Activated B cell treated with CpG ODN at 0.5 μM for 24 hours (primary cell): ENCODE measurements at places on chromosomes 16 and 17.

- H3K27me3 ChIP-seq, result peaks cover 3% of the 10 kb centered on the region
- DNase-seq, result no peak
- H3K27ac ChIP-seq, result no peak overlapping the region
Measured at GRCh38 chr17:59558039-59558438, 7.4 kb upstream of the DHX40 start.

- no peak for DNase-seq
- H3K4me1 ChIP-seq, result peaks cover 28% of the 10 kb centered on the region
- no peaks in the 10 kb centered on the region for H3K27me3 ChIP-seq
- H3K4me3 ChIP-seq, result no peak overlapping the region
- no peak overlapping the region for H3K27ac ChIP-seq
Measured at GRCh38 chr16:4410335-4411075, 5.9 kb downstream of the CORO7 start.

- H3K4me3 ChIP-seq, result no peak overlapping the region
- peaks cover 9% of the 10 kb centered on the region for H3K27me3 ChIP-seq
- H3K36me3 ChIP-seq, result no peaks in the 10 kb centered on the region
- H3K27ac ChIP-seq, result no peak overlapping the region
- no peaks in the 10 kb centered on the region for H3K4me1 ChIP-seq
Measured at GRCh38 chr16:48507886-48508285, 102.1 kb downstream of the N4BP1 start.

GRCh38 chr16:11793840-11794239 lies 3.2 kb downstream of the ZC3H7A start:
- H3K4me1 ChIP-seq, result peaks cover 68% of the 10 kb centered on the region
- no peaks in the 10 kb centered on the region for H3K27me3 ChIP-seq
- DNase-seq, result no peak

- peaks cover 10% of the 10 kb centered on the region for H3K27me3 ChIP-seq
- DNase-seq, result no peak
- H3K27ac ChIP-seq, result no peak overlapping the region
- H3K4me1 ChIP-seq, result no peaks in the 10 kb centered on the region
- H3K36me3 ChIP-seq, result no peaks in the 10 kb centered on the region
Measured at GRCh38 chr17:79715943-79716797, 14.6 kb upstream of the ENPP7 start.

GRCh38 chr16:24771779-24772157 lies 42.3 kb downstream of the TNRC6A start:
- no peak overlapping the region for H3K27ac ChIP-seq
- DNase-seq, result no peak
- no peak overlapping the region for H3K4me3 ChIP-seq
- H3K36me3 ChIP-seq, result peaks cover 58% of the 10 kb centered on the region
- peaks cover 16% of the 10 kb centered on the region for H3K4me1 ChIP-seq
- no peaks in the 10 kb centered on the region for H3K27me3 ChIP-seq

GRCh38 chr16:11800382-11800718 lies 3.3 kb upstream of the ZC3H7A start:
- peak overlapping the region; percentile 95 for H3K4me3 ChIP-seq
- DNase-seq, result no peak
- no peak overlapping the region for H3K27ac ChIP-seq
- no peaks in the 10 kb centered on the region for H3K27me3 ChIP-seq

GRCh38 chr17:58006560-58006923 lies 504 bp downstream of the SRSF1 start:
- peak overlapping the region; percentile 99 for H3K27ac ChIP-seq
- H3K36me3 ChIP-seq, result peaks cover 62% of the 10 kb centered on the region
- DNase-seq, result no peak

- H3K4me3 ChIP-seq, result no peak overlapping the region
- peaks cover 74% of the 10 kb centered on the region for H3K36me3 ChIP-seq
- no peaks in the 10 kb centered on the region for H3K27me3 ChIP-seq
- H3K4me1 ChIP-seq, result peaks cover 2% of the 10 kb centered on the region
- H3K27ac ChIP-seq, result no peak overlapping the region
Measured at GRCh38 chr16:47538472-47538871, 77.3 kb downstream of the PHKB start.

DNA sequence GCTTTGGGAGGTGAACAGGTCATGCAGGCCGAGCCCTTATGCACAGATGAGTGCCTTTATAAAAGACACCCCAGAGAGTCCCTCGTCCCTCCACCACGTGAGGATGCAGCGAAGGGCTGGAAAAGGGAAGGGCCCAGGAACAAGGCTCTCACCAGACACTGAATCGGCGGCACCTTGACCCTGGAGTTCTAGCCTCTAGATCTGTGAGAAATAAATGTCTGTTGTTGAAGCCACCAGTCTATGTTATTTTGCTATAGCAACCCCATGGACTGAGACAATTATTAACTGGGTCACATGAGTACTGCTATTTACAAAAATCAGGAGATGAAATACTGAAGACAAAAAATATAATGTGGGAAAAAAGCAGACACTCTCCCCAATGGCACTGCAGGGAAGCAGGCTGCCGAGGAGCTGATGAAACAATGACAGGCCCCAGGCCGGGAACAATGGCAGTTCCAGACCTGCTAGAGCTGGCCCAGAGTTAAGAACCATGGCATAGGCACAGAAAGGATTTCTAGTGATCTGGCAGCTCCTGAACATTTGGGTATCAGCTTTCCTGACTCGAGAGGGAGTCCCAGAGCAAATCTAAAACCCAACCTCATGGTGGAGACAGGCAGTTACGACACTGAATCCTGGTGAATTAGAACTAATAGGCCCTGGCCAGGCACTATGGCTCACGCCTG lies 17.8 kb upstream of the GGA2 start:
- H3K4me1 ChIP-seq, result no peaks in the 10 kb centered on the region
- H3K27me3 ChIP-seq, result no peaks in the 10 kb centered on the region
- no peak overlapping the region for H3K27ac ChIP-seq
- H3K36me3 ChIP-seq, result peaks cover 72% of the 10 kb centered on the region
- DNase-seq, result no peak

GRCh38 chr17:17506893-17507464 lies 10.8 kb upstream of the RASD1 start:
- H3K4me1 ChIP-seq, result no peaks in the 10 kb centered on the region
- H3K4me3 ChIP-seq, result no peak overlapping the region

- DNase-seq, result no peak
- no peak overlapping the region for H3K27ac ChIP-seq
- H3K4me3 ChIP-seq, result no peak overlapping the region
- peaks cover 25% of the 10 kb centered on the region for H3K27me3 ChIP-seq
- no peaks in the 10 kb centered on the region for H3K4me1 ChIP-seq
- H3K36me3 ChIP-seq, result no peaks in the 10 kb centered on the region
Measured at GRCh38 chr17:57215317-57215716, 41.0 kb upstream of the MSI2 start.

GRCh38 chr16:7436306-7436705 lies 103.7 kb downstream of the RBFOX1 start:
- no peak overlapping the region for H3K27ac ChIP-seq
- no peaks in the 10 kb centered on the region for H3K27me3 ChIP-seq
- H3K4me3 ChIP-seq, result no peak overlapping the region
- no peaks in the 10 kb centered on the region for H3K36me3 ChIP-seq

DNA sequence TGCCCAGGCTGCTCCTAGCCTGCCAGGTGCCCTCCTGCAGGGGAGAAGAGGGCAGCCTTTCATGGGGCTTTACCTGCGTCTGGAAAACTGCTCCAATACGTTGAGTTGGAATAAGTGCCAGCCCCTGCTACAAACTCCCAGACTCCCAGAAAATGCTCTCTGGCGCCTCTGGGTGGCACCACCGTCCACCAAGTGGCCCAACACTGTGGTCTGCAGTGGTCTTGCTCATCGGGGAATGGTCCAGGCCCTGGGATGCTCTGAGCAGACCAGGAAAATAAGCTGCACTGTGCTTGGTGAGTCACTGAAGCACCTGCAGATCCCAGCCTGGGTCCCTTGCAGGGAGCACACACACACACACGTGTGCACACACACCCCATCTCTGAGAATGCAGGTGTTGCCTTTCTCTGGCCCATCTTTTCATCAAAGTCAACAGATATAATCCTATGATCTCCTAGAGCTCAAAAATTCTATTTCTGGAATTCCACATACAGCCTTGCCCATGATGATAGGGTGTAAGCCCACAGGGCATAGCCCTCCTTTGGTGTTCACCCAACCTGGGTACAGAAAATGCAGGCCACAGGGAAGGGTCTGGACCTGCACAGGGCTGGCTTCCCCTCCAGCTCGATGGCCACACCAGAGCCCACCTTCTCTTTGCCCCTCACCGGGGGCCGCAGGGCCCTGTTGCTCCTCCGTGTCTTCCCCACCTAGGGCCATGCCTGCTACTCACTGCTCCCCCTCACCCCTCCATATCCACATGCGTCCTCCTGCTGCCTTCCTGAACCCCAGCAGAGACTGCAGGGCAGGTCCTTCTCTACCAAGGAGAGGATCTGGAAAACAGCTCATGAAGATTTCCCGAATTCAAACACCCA lies 20.5 kb downstream of the CDIP1 start:
- H3K27ac ChIP-seq, result no peak overlapping the region
- no peak for DNase-seq
- H3K4me3 ChIP-seq, result no peak overlapping the region
- peaks cover 35% of the 10 kb centered on the region for H3K4me1 ChIP-seq
- peaks cover 4% of the 10 kb centered on the region for H3K36me3 ChIP-seq

DNA sequence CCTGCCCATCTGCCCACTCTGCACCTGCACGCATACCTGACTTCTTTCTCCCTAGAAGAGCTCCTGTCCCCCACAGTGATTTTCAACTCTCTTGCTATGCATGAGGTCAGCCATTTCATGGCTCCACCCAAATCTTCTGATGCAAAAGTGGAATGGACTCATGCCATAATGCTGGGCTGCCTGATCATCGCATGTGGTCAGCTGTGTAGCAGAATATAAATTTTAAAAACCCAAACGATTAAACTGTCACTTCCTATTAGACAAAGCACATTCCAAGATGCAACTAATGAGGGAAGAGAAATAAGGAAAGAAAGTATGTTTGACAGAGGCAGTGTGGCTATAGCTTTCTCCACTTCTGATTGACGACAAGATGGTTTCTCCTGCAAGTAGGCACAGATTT lies 26.1 kb downstream of the GRIN2A start:
- no peak overlapping the region for H3K4me3 ChIP-seq
- no peaks in the 10 kb centered on the region for H3K4me1 ChIP-seq
- no peaks in the 10 kb centered on the region for H3K36me3 ChIP-seq
- peaks cover 29% of the 10 kb centered on the region for H3K27me3 ChIP-seq
- DNase-seq, result no peak

GRCh38 chr17:72258711-72259110 lies 137.9 kb downstream of the SOX9 start:
- H3K27me3 ChIP-seq, result no peaks in the 10 kb centered on the region
- no peaks in the 10 kb centered on the region for H3K36me3 ChIP-seq
- no peak for DNase-seq
- H3K4me1 ChIP-seq, result no peaks in the 10 kb centered on the region
- H3K4me3 ChIP-seq, result no peak overlapping the region
